ENCODE measurements at places on chromosomes 6 and 20. TPM values are rescaled to one million over a fixed set of nuclear protein-coding genes. Genes with fewer than 3 reads are reported as not detected.

- DNase-seq: no peak
Observed at GRCh38 chr6:52393780-52394179, 26.4 kb upstream of the EFHC1 start.

- no peak for DNase-seq
Observed at GRCh38 chr6:90547079-90547478, 39.8 kb downstream of the MAP3K7 start.

GRCh38 chr20:972256-972655, 29.9 kb downstream of the RSPO4 start:
- no peak for DNase-seq

GRCh38 chr6:6932968-6933367, 174.8 kb upstream of the RREB1 start:
- DNase-seq: no peak

GRCh38 chr20:626579-626978, 16.5 kb upstream of the TCF15 start:
- no peak for DNase-seq

ZNF391 gene
- 0.75 TPM for total RNA-seq

TINAG gene
- total RNA-seq: not detected

KIAA0408 gene
- total RNA-seq: not detected

KIF6 gene
- total RNA-seq: 0.43 TPM

All from ascending aorta (tissue), 2 donors.